ENCODE measurements at places on chromosomes 6 and 20.

DNA sequence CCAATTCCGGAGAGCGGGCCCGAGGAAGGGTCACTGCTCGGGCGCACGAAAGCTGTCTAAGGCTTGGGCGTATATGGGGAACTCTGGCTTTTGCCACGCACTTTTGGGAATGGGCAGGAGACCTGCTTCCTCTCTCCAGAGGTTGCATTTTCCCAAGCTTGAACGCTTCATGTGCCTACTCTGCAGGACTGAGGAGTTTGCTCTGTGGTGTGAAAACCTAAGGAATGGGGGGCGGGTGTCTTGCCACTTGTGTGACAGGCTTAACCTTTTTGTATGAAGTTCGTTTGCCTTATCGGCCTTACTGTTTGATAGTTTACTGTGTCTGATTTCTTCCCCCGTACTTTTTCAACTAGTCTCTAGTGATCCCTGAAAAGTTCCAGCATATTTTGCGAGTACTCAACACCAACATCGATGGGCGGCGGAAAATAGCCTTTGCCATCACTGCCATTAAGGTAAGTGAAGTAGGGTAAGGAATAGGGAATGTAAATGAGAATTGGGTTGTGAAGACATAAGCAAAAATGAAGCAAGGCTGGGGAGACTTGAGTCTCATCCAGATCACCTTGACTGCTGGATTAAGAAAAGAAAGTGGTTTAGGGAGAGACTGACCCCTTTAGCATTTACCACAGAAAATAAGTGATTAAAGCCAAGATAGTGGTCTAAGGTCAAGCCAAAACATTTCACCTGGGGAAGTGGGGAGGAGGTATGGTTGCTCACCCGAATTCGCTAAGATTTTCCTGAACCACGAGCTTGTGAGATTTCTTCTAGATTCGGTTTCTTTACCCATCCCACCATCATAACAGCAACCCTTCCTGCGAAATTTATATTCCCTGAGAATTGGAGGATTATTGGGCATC is 627 bp downstream of the RPS18 start:
- DNase-seq = no peak

DNA sequence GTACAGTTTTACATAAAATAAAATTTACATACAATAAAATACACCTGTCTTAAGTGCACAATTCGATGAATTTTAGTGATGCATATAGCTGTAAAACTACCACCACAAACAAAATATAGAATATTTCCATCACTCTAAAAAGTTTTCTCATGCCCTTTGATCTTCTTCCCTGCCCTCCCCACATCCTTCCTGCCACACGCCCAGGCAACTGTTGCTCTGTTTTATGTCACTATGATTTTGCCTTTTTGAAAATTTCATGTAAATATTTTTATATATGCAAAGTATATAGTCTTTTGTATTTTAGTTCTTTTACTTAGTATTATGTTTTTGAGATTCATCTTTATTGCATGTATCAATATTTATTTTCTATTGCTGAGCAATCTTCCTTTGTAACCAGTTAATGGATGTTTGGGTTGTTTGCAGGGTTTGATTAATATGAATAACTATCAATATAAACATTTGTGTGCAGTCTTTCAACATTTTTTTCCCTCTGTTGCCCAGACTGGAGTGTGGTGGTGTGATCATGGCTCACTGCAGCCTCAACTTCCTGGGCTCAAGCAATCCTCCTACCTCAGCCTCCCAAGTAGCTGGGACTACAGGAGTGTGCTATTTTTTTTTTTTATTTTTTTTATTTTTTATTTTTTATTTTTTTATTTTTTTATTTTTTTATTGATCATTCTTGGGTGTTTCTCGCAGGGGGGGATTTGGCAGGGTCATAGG is 23.8 kb upstream of the SAMHD1 start:
- DNase-seq = no peak

- no peak for DNase-seq
Observed at GRCh38 chr6:75418233-75418632, 75.4 kb downstream of the FILIP1 start.

DNA sequence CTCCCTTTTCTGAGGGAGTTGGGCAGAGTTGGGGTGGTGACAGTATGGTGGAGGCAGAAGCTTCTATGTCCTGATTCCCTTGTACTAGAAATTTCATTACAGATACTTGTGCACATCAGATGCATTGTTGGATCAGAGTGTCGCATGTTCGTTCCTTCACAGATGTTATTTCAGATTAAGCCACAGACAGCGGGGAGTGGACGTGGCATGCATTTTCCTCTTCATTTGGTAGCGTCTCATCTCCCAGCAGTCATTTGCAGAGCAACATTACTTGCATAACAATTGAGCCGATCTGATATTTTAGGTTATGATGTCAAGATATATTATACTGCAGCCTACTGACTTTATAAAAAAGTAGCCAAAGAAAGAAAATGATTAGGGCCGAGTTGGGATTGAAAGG is 261.6 kb upstream of the SASH1 start:
- no peak for DNase-seq

- no peak for DNase-seq
Observed at GRCh38 chr6:27290065-27290849, 21.8 kb downstream of the POM121L2 start.

DNA sequence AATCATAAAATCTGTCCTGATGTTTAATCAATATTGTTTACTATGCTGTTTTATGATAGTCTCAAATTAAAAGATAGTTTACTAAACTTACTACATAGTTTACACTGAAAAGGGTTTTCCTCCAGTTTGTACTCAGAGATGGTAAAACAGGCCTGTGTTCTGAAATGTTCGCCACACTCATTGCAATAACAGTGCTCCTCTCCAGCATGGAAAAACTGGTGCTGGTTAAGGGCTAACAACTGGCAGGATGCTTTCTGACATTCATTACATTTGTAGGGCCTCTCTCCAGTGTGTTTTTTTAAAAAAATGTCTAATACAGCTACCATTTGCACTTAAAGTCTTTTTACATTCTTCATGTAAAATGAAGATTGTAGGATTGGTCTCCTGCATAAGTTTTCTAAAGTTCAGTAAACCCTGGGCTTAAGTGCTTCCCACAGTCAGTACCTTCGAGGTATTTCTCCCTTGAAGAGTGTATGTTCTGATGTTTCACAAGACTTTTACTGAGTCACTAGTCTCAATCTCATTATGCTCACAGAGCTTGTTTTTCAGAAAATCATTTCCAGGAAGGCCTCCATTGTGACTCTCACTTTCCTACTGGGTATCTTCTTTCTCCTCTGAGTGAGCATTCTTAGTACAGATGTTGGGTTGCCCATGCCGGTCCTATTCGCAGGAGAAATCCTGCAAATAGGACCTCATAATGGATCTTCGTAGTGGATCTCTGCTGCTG is 8.7 kb upstream of the ZSCAN12 start:
- no peak for DNase-seq

DNA sequence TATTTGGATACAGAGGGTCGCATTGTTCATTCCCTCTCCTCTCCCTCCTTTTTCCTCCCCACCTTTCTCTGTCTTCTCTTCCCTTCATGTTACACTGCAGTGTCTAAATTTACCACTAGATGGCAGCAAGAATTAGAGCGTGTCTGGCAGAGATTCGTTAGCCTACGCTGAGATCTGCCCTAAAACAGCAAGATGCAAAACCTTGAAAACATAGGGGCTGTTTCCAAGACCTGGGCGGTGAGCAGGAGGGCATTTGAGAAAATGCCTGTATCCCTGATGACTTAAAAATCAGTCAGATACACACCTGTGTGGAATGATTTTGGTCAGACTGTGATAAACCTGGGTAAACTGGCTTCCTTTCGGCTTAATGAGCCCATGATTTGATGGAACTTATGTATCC is 101.5 kb upstream of the ISM1 start:
- DNase-seq = peak; percentile 59

DNA sequence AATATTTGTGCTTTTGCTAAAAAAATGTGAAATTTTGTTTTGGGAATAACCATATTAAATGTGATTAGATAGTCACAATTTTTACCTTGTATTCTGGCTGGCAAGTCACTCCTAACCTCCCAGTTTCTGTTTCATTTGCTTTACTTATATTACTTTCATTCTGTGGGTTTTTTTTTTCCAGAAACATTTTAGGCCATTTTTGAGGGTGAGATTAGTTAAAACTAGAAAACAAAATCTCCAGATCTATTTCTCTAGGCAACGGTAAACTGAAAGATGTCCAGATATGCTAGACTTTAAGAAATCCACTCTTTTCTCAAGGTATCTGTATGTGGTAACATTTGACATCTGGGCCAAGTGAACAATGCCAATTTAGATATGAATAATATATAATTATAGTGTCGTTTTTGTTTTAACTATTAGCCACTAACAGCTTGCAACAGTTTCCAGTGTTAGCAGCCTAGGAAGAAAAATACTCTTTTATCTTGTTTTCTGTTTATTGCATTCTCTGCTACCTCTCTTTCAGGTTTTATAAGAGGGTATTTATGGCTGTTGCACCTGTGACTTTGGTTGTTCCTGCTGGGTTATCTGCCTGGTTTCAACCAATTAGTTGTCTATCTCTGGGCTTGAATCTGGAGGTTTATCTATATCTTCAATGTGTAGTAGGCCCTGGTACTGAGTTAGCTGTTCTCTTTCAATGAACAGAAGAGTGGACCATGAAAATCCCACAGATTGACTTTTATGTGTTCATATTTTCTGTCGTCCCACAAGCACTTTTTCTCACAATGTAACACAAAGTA is 260.9 kb downstream of the NKAIN2 start:
- no peak for DNase-seq

- no peak for DNase-seq
Observed at GRCh38 chr6:90384720-90385119, 88.1 kb upstream of the BACH2 start.

DNA sequence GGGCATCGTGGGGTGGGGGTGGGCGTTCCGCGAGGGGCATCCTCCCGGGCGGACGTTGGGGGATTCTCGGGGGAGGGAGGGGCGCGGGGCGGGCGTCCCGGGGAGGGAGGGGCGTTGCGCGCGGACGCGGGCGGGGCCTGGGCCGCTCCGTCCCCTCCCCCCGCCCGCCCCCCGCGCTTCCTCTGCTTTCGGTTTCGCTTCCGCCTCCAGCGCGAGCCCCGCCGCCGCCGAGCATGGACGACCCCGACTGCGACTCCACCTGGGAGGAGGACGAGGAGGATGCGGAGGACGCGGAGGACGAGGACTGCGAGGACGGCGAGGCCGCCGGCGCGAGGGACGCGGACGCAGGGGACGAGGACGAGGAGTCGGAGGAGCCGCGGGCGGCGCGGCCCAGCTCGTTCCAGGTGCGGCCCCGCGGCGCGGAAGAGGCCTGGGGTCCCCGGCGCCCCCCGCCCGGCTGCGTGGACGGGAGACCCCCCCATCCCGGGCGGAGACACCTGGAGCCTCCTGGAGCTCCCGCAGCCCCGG is at the start of gene OGFR:
Gene OGFR (plus strand): TSS at position 209 of the 528 bp plus-strand sequence. CDS start 25 bp downstream, at position 234.
- no peak for DNase-seq

- no peak for DNase-seq
Observed at GRCh38 chr6:3872370-3872854, 23.2 kb downstream of the FAM50B start.

- no peak for DNase-seq
Observed at GRCh38 chr6:118370722-118371121, 177.4 kb upstream of the PLN start.

GRCh38 chr6:104929353-104929752 is 27.6 kb upstream of the LIN28B start:
- no peak for DNase-seq
